Sigmoid colon (tissue), 7 donors: ENCODE measurements at places on chromosomes 6 and 20. TPM values are rescaled to one million over a fixed set of nuclear protein-coding genes. Genes with fewer than 3 reads are reported as not detected.

MMUT gene
- polyA plus RNA-seq, result 23.6 TPM

EBF4 gene
- 1.2 TPM for polyA plus RNA-seq

PTCRA gene
- not detected for polyA plus RNA-seq

CRISP2 gene
- polyA plus RNA-seq, result not detected

OPN5 gene
- polyA plus RNA-seq, result not detected

SYNDIG1 gene
- polyA plus RNA-seq, result 0.60 TPM

NAPB gene
- polyA plus RNA-seq, result 6.4 TPM

GHRH gene
- not detected for polyA plus RNA-seq

PACRG gene
- 0.12 TPM for polyA plus RNA-seq

TMEM74B gene
- polyA plus RNA-seq, result not detected

LY6G6C gene
- 0.07 TPM for polyA plus RNA-seq

C6orf15 gene
- not detected for polyA plus RNA-seq

CD24 gene
- 1,379 TPM for polyA plus RNA-seq
